ENCODE measurements at places on chromosomes 1 and 21.
A peak's percentile ranks its signal among the peaks of the same experiment; 100 is the strongest.

GRCh38 chr1:205285381-205286101, 36.0 kb downstream of the NUAK2 start:
- DNase-seq = no peak

GRCh38 chr1:172325531-172325930, 95.0 kb upstream of the C1orf105 start:
- DNase-seq = no peak

DNA sequence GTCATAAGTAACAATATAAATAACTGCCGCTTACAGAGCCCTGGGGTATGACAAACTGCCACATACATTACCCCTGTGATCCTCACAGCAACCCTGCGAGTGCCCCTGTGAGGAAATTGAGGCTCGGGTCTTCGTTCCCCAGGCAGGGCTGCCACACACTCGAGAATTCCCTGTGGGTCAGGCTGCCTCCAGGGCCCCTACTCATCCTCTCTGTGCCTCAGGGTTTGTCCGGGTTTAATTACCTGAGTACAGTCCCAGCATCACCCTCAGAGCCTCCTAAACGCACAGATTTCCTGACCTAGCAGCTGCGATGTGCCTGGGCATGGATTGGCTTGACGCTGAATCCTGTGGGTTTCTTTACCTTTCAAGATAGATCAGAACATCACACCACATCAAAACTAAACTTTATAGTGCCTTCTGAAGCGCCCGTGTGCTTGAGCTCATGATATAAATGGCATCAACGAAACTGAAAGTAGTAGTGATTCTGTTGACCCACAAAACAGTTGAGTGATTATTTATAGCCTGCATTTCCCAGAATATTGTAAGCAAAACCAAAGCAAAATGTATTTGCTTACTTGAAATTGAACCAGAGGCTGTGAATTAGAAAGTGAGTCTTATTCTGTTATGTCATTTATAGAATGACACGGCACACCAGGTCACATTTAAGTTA, 14.0 kb downstream of the SLC37A1 start:
- DNase-seq = peak; percentile 23

- no peak for DNase-seq
Measured at GRCh38 chr1:242241936-242242335, 243.0 kb upstream of the MAP1LC3C start.

DNA sequence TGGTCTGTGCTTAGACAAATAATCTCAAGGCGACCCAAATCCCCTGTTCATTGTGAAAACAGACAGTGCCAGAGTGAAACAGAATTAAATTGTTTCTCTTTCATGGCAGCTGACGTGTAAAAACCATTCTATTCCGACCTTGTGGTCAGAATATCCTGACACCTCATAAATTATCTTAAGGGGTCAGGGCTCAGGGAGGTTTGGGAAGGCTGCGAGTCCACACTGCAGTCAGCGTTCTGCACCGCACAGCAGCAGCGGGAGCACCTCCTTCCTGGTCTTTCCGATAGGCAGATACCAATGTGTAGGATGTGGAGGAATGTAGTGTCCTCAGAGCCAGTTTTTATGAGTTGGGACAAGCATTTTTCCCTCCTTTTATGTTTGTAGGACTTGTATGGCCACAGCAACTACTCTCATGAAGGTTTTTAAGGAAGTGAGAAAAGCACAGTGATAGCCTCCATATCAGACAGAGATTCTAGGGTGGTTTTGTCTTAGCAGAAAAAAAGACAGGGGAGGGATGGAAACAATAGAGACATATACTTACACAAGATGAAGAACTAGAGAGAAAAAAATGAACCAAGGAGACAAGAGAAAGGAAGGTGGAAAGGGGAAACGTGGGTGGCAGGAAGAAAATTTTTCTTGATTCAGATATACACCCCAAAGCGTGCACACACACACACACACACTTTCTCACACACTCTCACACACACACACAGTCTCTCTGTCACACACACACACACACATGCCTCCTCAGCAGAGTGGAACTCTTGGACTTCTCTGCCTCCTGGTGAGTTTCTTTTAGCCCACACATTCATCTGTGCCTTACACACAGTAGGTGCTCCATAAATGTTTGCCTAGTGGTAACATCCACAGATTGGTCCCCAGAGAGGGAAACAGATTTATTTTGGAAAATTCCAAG, 68.6 kb downstream of the NTMT2 start:
- no peak for DNase-seq

GRCh38 chr1:116817582-116818064, 63.4 kb downstream of the CD2 start:
- peak; percentile 91 for DNase-seq

Data from NCI-H526 treated with DMSO at 0.1 percent for 48 hours (cell line).